ENCODE measurements at places on chromosomes 3 and 15.

- DNase-seq, result no peak
Measured at GRCh38 chr3:15646851-15647511, 45.4 kb downstream of the BTD start.

DNA sequence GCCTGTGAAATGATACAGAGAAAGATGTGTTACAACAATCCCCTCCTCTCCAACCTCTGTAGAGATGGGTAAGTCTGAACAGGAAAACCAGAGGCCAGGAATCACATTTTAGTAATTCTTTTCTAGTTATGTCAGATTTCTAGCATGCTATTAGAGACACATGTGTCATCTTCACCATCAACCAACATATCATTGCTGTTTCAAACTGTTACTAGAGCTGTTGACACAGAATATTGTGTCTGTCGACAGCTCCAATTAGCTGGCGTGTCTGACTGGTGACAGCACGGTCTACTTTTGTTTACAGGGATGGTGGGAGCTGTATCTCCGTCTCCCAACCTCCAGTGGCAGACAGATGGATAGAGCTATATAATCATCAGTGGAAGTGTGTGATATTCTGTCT lies 393.2 kb downstream of the SOX2 start:
- DNase-seq, result no peak

DNA sequence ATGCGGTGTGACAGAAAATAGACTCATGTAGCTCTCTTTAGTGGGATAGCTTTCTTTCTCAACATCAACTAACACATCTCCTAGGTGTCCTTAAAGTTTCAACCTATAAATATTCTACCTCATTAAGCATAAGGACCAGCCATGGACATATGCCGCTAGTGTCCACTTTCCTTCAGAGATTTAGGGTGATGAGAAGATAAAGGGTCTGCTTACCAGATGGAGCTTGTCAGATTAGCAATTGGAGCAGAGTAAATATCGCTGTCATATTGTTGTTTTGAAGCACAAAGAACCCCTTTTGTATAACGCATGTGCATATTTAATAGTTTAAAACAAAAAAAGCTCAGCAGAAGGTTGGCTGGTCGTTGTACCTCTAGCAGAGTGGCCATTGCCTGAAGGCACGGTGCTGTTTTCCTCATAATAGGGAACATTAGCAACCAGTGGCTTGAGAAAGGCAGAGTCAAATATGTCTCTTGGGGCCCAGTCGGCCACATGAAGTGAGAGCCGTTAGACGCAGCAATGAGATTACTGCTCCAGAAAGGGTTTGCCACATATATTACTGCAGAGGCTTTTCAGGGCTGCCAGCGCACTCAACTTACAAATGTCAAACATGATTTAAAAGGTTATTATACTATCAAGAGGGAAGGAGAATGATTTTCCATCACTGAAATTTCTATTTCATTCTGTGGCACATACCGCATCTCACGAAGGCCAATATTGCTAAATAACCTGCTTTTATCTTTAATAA lies 264.2 kb downstream of the ROBO2 start:
- DNase-seq, result peak; percentile 34

- DNase-seq, result no peak
Measured at GRCh38 chr3:13484851-13485590, 4.9 kb downstream of the HDAC11 start.

DNA sequence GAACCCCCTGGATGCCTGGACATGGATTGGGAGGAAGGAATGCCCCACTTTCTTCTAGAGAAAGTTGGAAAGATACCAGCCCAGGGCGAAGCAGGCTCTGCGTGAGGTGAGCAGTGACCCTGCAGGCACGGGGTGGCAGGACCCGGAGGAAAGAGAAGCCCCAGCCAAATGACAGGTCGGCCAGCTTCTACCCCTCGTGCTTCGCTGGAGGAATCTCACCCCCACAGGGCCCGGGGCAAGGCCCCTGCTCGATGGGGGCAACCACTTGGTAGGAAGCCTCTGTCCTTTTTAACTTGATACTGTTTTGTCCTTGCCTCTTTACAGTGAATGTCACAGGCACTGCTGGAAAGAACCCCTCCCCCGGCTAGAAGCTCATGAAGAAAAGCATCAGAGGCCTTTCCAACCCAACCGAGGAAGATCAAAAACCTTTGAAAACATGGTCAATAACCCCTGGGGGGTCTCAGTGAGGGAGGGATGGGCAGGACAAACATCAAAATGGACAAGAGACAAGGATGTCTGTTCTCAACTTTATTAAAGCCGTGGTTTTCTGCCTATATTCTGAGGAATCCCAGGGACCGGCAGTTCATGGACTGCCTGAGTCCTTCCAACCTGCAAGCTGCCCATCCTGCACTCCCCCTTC lies 54.4 kb downstream of the SH3BP5 start:
- no peak for DNase-seq

DNA sequence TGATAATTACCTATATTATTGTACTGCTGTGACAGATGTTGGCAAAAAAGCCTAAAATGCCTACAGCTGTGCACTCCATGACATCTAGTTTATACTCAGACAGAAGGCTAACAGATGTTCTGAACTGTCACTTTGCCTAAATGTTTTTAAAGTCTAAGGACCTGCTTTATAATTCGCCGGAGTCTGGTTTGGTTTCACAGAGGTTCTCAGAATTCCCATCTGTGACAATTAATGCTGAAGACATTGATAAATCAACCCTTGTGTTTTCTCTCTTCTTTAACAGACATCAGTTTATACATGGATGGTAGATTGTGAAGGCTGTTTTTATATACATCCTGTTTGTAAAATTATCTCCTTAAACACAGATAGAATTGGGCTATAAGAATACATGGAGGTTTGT lies 19.8 kb upstream of the SOX2 start:
- DNase-seq, result no peak

- no peak for DNase-seq
Measured at GRCh38 chr15:76929011-76929760, 2.4 kb upstream of the RCN2 start.

GRCh38 chr15:80194186-80194585 lies 41.4 kb downstream of the FAH start:
- DNase-seq, result no peak

DNA sequence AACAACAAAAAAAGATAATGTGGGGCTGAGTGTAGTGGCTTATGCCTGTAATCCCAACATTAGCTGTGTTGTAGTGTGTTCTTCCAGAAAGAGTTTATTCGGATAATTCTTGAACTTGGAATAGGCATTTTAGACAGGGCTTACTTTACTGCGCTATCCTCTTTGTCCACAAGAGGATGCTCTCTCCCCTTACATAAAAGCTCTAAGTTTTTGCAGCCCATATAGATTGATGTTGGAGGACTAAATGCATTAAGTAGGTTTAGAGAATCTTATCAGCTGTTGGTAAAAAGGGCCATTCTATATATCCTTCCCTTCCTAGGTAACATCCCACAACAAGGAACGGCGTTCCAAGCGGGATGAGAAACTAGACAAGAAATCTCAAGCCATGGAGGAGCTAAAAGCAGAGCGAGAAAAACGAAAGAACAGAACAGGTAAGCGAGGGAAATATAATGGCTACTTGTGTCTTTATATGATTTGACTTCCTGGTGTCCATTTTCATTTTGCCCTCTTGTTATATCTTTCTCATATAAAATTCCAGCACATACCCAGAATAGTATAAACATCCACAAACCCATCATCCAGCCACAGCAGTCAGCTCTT lies 27.8 kb upstream of the ITPKA start:
- DNase-seq, result no peak

- DNase-seq, result no peak
Measured at GRCh38 chr3:123006609-123007008, 21.0 kb downstream of the SEMA5B start.

DNA sequence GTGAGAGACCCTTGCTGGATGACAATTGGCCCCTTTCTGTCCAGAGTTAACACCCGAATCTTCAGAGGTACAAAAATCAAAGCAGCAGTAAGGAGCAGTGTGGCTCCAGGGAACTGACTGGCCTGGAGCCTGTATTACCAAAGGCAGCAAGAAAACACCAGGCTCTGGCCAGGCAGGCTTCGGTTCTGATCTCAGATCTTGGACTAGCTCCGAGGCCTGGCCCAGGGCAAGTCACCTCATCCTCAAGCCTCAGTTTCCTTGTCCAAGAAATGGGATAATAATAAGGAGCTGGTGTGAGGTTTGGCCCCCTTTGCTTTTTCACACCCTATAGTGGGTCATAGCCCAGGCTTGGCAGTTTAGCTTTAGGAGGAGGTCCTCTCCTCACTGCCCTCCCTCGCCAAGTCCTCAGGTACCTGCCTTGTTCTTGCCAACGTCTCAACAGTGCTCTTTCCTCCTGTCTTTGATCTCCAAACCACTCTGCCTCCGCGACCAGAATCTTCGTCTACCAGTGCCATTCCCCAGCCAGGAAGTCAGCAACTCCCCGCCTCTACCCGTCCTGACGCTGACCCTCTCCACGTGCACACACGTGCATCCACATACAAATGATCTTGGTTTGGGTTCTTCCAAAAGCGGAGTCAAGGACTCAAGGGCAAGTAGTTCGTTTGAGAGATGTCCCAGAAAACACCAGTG lies 82.6 kb upstream of the TLE3 start:
- no peak for DNase-seq

GRCh38 chr3:169285057-169286033 lies 378.2 kb downstream of the MECOM start:
- no peak for DNase-seq

GRCh38 chr3:151058740-151059139 lies 26.7 kb upstream of the MED12L start:
- no peak for DNase-seq

DNA sequence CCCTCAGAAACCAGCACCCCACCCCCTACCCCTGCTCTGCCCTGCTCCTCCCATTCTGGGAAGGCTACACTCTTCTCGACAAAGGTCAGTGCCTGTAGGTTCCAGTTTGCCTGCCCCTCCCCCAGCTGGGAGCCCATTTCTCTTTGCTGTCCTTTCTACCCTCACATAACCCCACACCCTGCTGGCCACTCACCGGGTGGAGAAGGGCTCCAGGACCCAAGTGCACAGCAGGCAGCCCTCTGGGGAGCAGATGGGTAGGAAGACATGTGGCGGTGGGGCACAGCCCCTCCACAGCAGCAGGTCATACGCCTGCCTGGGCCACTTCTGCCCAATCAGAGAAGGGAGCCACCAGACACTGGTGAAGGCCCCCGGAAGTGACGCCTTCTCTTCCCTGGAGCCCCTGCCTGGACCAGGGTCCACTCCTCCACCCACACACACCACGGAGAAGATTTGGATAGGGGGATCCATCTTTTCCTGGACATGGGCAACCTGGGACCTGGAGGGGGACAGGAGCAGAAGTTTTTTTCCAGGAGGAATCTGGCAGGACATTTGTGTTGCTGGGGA lies at the start of gene THPO:
Gene THPO, minus strand, starts transcription at position 326 of the 564 bp plus-strand sequence. CDS start 1,948 bp downstream, outside the sequence.
- no peak for DNase-seq

DNA sequence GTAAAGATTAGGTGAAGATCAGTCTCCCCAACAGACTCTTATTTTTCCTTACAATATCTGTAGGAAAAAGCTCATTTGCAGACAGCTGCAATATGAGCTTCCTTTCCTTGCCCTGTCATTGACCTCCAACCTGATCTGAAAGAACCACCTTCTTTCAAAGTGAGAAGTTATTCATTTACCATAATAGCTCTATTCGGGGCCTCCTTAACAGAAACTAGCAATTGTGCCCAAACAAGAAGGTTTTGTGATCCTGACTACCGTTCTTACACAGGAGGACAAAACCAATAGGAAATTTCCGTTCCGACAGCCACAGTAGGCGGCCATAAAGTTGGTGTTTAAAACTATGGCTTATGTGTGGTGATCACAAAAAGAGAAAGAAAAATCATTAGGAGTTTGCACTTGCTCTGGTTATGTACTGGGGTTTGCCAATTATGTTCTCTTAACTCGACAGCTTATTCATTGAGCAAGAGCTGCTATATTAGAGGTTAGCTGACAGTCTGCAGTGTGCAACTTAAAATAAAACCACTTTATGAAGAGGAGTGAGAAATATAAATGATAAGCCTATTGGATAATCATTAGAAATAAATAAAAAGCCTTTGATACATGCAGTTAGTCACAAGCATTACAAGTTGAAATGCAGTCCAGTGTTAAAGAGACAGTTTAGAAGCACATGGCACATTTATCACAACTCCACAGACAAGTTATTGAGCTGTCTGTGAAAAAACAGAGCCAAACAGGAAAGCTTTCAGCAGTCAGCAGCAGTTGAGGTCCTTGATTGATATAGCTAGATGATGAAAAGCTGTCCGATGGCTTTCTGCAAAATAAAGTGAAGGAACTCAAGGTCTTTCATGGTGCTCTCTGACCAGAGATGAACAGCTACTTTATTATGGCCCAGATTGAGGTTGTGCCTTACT lies 199.8 kb downstream of the WDR72 start:
- DNase-seq, result no peak

- no peak for DNase-seq
Measured at GRCh38 chr15:83396101-83396500, 51.0 kb upstream of the SH3GL3 start.

GRCh38 chr3:129107793-129108192 lies 13.8 kb downstream of the RAB43 start:
- no peak for DNase-seq

GRCh38 chr3:161630794-161631193 lies 134.2 kb downstream of the OTOL1 start:
- no peak for DNase-seq

- DNase-seq, result no peak
Measured at GRCh38 chr3:8856721-8857120, 87.3 kb upstream of the OXTR start.

DNA sequence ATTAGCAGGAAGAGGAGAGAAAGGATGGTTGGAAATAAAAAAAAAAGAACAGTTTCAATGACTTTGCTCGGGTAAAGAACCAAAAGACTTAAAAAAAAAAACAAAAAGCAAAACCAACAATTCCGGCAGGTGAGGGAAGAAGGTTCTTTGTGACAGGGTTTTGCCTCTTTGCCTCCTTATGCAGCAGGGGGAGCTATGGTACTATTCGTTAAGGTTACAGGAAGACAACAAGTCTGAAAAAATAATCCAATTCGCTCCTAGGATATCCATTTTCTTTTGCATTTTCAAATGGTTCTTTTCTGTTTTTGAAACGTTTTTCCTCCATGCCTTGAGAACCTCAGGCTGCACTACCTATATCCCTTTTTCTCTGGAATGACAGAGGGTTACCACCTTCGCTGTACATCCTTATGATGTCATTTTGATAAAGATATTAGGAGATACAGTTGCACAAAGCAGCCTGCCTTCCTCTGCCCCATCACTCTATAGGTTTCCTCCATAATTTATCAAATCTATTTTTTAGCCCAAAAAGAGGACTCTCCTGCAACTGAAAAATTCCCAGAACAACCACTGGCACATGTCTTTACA lies 55.0 kb downstream of the CFAP20DC start:
- DNase-seq, result no peak

Data from NCI-H187 treated with DMSO at 0.1 percent for 48 hours (cell line).